SJSA1 (cell line): ENCODE measurements at places on chromosomes 6 and 20. TPM values are rescaled to one million over a fixed set of nuclear protein-coding genes. Genes with fewer than 3 reads are reported as not detected.

- H3K4me3 ChIP-seq, result no peak overlapping the region
- H3K36me3 ChIP-seq, result no peaks in the 10 kb centered on the region
- H3K27me3 ChIP-seq, result no peaks in the 10 kb centered on the region
- peaks cover 8% of the 10 kb centered on the region for H3K4me1 ChIP-seq
Observed at GRCh38 chr6:3977875-3978711, 100.8 kb downstream of the FAM217A start.

DNA sequence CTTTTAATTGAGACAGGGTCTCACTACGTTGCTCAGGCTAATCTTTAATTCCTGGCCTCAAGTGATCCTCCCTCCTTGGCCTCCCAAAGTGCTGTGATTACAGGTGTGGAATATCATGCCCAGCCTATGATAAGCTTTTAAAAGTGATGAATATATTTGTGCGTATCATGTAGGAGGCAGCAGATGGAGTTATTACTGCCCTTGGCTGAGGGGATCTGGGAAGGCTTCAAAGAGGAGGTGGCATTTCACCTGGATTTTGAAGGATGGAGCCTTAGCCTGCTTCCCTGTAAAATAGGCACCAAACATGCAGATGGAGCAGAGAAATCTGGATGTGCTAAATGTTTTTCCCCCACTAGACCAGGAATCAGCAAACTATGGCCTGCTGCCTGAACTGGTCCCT is 10.1 kb downstream of the PIM1 start:
- H3K27ac ChIP-seq, result no peak overlapping the region
- H3K36me3 ChIP-seq, result peaks cover 17% of the 10 kb centered on the region
- no peak overlapping the region for H3K4me3 ChIP-seq
- no peak for DNase-seq
- no peaks in the 10 kb centered on the region for H3K4me1 ChIP-seq
- H3K27me3 ChIP-seq, result no peaks in the 10 kb centered on the region

- H3K27me3 ChIP-seq, result no peaks in the 10 kb centered on the region
- peaks cover 3% of the 10 kb centered on the region; the same call in 1 of the 2 replicates for H3K4me1 ChIP-seq
Observed at GRCh38 chr6:149445095-149445466, 39.7 kb downstream of the ZC3H12D start.

TRIM26 gene
- total RNA-seq, result 27.2 and 56.4 TPM in 2 replicates
